ENCODE measurements at places on chromosomes 5 and 9. TPM values are rescaled to one million over a fixed set of nuclear protein-coding genes. Genes with fewer than 3 reads are reported as not detected.

DNA sequence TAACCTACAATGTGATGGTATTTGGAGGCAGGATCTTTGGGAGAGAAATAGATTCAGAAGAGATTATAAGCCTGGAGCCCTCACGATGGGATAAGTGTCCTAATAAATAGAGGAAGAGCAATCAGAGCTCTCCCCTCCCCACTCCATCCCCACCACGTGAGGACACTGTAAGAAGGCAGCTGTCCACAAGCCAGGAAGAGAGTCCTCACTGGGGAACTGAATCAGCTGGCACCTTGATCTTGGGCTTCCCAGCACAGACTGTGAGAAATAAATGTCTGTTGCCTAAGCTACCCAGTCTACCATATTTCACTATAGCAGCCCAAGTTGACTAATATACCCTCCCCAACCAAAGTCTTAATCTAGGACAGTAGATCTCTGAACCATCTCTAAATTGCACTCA lies 118.1 kb downstream of the SUSD1 start:
- DNase-seq = no peak

GRCh38 chr9:68883224-68883623 lies 130.7 kb downstream of the PRKACG start:
- DNase-seq = no peak

- DNase-seq = no peak
Measured at GRCh38 chr9:109411069-109411761, 86.9 kb downstream of the PTPN3 start.

- DNase-seq = no peak
Measured at GRCh38 chr9:3874449-3875360, 348.9 kb upstream of the RFX3 start.

DNA sequence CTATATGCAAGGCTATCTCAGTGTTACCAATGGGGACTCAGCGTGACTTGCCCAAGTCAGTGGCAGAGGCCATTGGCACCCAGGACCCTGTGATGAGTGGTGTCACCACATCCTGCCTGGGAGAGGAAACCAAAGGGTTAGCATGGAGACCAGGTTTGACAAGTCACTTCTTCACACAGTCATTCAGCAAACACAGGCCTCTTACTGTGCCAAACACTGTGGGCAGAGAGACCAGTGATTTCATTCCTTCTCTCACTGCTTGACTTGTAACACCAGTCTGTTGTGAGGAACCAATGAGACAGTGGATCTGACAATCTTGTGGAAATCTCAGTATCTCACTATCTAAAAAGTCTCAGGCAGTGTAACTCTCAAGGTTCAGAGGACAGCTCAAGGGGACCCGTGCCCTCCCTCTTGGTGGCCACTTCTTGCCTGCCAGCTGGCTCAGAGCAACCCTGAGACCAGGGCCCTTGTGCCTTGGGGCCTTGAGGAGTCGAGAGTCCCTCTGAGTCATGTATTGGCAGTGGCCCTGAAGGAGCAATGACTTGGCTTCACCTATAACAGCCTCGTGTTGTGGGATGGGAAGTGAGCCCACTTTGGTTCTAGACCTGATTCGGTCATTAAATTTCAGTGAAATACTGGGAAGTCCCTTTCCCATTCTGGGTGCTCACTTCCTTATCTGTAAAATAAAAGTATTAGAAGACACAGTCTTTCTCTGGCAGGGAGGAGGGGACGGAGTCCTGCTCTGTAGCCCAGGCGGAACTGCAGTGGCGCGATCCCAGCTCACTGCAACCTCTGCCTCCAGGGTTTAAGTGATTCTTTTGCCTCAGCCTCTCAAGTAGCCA lies 1.6 kb downstream of the FABP6 start:
- no peak for DNase-seq

DNA sequence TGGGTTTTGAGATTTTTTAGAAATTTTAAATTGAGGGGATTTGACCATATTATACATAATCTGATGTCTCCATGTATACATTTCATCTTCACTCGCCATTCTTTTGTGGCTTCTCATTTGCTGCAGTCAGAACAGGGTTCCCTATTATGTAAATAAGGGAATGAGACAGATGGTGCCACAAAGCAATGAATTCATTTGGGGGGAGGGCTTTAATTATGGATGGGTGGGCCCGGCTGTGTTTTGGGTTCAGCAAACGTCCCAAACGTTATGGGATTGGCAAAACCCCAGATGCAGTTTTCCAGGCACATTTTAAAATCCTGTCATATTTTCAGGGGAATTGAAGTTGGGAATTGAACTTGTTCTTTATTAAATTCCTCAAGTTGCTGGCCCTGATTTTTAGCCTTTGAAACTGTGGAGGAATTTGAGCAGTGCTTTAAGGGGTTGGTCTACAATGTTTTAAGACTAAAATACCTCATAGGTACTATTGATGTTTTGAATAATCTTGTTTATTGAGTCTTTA lies 558.5 kb upstream of the ZNF462 start:
- DNase-seq = no peak

- no peak for DNase-seq
Measured at GRCh38 chr5:23963449-23963848, 456.0 kb downstream of the PRDM9 start.

- DNase-seq = no peak
Measured at GRCh38 chr5:141734501-141735229, 52.6 kb upstream of the ARAP3 start.

Gene BAAT
- not detected for total RNA-seq

GRCh38 chr5:164188733-164189148 lies 683.3 kb downstream of the MAT2B start:
- no peak for DNase-seq

- DNase-seq = peak; percentile 80
Measured at GRCh38 chr9:37903647-37904444, at the start of gene SLC25A51. Gene SLC25A51, minus strand, starts transcription at chr9:37904127. Its CDS starts 15,577 bp downstream, at chr9:37888550.

Gene PPP1R26
- total RNA-seq = 2.6 TPM

DNA sequence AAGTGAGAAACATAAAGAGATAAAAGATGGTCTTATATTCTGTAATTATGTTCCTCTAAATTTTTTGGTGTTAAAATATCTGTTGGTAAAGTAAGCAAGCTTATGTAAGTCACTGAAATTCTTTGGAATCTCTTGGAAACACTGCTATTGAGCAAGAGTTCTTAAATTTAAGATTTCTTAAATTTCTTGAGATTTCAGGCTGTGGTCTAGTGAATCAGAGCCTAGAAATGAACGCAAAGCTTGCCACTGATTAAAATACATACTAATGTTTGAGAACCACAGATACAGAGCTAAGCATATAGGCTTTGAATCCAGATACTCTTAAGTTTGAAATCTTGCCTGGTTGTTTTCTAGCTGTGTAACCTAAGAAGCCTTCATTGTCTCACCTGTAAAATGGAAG lies 133.4 kb downstream of the TRPM3 start:
- no peak for DNase-seq

Gene ST6GALNAC6
- total RNA-seq = 59.5 TPM

- no peak for DNase-seq
Measured at GRCh38 chr9:124518116-124518515, 10.9 kb upstream of the NR5A1 start.

DNA sequence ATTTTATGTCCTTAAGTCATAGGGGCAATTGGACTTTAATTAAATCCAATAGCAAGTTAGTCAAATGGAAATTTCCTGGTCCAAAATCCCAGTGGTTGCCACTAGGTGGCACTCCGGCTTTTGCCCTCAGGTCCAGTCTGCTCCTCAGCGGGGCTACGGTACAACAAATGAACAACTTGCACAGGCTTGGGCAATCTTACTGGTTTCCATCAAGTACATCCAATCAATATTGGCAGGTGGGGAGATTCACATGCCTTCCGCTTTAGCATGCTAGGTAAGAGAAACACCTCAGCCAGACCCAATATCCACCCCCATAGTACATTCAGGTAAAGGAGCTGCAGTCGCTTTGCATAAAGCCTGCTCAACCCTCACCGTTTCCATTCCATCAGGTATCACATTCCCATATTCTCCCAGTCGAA lies 6.3 kb upstream of the MXD3 start:
- DNase-seq = peak; percentile 41

GRCh38 chr5:74482990-74483389 lies 157.5 kb downstream of the ENC1 start:
- no peak for DNase-seq

Gene PCDHGA4
- total RNA-seq = 1.4 TPM

- DNase-seq = no peak
Measured at GRCh38 chr5:14316471-14316870, 173.3 kb downstream of the TRIO start.

DNA sequence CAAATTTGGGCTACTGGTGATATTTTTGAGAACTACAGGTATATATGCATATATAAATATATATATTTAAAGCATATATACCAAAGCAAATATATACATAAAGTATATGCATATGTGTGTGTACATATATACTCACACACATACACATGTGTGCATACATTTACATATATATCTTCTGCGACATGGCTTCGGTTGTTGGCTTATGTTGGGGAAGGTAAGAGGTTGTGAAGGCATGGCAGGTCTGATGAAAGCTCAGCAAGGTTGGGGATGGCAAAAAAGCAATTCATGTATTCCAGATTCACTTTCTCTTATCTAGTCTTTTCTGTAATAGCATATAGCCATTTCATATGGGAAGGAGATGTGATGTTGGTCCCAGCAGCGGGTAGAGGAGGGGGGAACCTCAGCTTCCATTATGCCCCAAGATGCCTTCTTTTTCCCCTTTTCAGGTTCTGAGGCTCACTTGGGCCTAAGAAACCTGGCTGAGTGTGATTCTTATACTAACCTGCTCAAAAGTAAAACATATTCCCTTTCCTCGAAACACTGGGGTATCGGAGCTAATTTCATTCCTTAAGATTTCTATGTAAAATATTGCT lies 201.7 kb downstream of the MEF2C start:
- no peak for DNase-seq

GRCh38 chr9:32468740-32469139 lies 57.3 kb downstream of the RIGI start:
- no peak for DNase-seq

- DNase-seq = no peak
Measured at GRCh38 chr5:71836084-71836483, 117.0 kb downstream of the CARTPT start.

Gene SLC6A19
- not detected for total RNA-seq

Gene DMRTA1
- total RNA-seq = 1.3 TPM

Gene ETF1
- total RNA-seq = 119 TPM

Gene IFNA2
- total RNA-seq = not detected

GRCh38 chr5:177301503-177302165 lies 1.9 kb downstream of the RAB24 start:
- peak; percentile 42 for DNase-seq

DNA sequence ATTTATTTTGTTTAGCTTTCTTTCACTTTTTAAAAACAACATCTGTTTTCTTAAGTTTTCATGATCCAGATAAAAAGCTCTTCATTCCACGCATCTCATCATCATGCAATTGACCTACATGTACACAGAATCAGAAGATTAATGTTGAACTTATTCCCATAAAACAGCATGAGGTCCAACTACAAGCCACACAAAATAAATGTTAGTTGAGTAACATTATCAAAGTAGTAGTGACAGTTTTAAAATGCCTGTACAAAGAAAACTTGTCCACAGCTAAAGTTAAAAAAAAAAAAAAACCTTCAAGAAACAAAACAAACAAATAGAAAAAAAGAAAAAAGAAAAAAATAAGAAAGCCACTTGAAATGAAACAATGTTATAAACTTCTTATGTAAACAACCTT lies 846.3 kb downstream of the TLE1 start:
- no peak for DNase-seq

Gene SPINK6
- not detected for total RNA-seq

- no peak for DNase-seq
Measured at GRCh38 chr5:97576956-97577355, 393.9 kb upstream of the RIOK2 start.

Gene BBLN
- total RNA-seq = 139 TPM

Gene LURAP1L
- total RNA-seq = 1.8 TPM

Gene RASGEF1C
- not detected for total RNA-seq

DNA sequence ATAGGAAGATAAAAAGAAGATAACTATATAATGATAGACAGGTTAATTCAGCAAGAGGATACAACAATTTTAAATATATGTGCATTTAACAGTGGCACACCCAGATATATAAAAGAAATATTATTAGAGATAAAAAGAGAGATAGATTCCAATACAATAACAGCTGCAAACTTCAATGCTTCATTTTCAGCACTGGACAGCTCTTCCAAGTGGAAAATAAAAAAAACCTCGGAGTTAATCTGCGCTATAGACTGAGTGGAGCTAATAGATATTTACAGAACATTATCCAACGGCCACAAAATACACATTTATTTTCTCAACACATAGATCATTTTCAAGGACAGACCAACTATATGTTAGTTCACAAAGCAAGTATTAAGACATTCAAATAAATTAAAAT lies 1229.5 kb upstream of the CDH6 start:
- DNase-seq = no peak

- DNase-seq = no peak
Measured at GRCh38 chr9:30744871-30745270, 1639.6 kb upstream of the ACO1 start.

GRCh38 chr9:132006677-132007370 lies 72.8 kb downstream of the MED27 start:
- no peak for DNase-seq

DNA sequence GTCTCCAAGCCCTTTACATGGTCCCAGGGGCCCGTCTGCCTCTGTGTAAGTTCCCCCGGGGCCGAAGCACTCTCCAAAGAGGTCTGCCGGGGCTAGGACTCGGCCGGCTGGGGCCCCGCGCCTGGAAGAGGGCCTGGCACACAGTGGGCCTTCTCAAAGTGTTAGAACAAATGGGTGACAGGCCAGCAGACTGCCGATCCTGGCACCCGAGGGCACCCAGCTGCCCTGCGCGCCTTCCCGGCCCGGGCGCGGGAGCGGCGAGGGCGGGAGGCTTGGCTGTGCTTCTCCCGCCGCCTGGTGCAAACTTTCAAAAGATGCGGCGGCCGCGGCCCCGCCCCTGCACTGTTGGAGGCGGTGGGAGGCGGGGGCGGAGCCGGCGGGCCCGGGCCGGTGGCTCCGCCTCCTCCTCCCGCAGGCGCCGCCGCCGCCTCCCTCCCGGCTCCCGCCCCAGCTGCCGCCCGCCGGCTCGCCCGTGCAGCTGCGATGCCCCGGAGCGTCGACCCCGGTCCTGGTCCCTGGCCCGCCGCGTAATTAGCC lies at the start of gene NEURL1B:
TSS of gene NEURL1B (plus strand) at position 442 of the 537 bp plus-strand sequence. CDS start 144 bp downstream, outside the sequence.
- DNase-seq = peak; percentile 52

GRCh38 chr9:111832449-111832848 lies 37.7 kb upstream of the SHOC1 start:
- no peak for DNase-seq

- no peak for DNase-seq
Measured at GRCh38 chr9:404234-404633, 189.6 kb downstream of the DOCK8 start.

GRCh38 chr9:113989017-113989713 lies 88.9 kb downstream of the AMBP start:
- DNase-seq = peak; percentile 74

Measured in gastrocnemius medialis (tissue), 4 donors.